CD4-positive, alpha-beta T cell (primary cell): ENCODE measurements at places on chromosomes 1 and 21. TPM values are rescaled to one million over a fixed set of nuclear protein-coding genes. Genes with fewer than 3 reads are reported as not detected.

MPL gene
- total RNA-seq, result not detected

CFAP45 gene
- 8.4 TPM for total RNA-seq

PI4KB gene
- 50.2 TPM for total RNA-seq

TGFBR3 gene
- total RNA-seq, result 31.5 TPM

C1orf167 gene
- total RNA-seq, result not detected

KIF2C gene
- 0.82 TPM for total RNA-seq

ARTN gene
- 0.55 TPM for total RNA-seq

SASS6 gene
- 1.7 TPM for total RNA-seq

MPZL1 gene
- 1.2 TPM for total RNA-seq

RGS8 gene
- total RNA-seq, result not detected
